Fibroblast of gingiva (primary cell): ENCODE measurements at places on chromosomes 4 and X.

GRCh38 chr4:181176306-181176705 is 1066.9 kb upstream of the TENM3 start:
- no peak for DNase-seq

DNA sequence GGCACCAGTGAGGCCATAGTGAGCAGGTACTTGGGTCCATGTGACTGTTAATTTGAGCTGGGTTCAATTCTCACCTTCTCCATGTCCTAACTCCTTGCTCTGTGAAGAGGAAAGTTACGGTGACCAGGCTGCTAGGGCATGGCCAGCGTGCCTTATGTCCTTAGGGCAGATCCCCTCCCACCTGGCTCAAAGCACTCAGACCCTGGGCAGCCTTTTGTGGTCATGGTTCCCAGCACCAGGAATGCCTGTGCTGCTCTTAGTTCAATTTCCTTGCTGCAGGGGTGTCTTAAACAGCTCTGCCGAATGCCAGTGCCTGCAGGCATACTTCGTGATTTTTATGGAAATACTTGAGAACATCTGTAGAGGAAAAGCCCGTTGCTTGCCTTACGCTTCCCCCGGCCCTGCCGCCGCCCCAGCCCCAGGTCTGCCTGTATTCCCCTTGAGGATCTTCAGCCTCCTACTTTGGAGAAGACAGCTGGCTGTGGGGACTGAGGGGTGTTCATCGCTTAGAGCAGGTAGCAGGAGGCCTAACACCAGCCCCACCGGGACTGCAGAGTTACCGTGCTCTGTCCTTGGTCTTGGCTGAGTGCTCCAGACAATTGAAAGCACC is 3.1 kb upstream of the CDK16 start:
- no peak for DNase-seq

DNA sequence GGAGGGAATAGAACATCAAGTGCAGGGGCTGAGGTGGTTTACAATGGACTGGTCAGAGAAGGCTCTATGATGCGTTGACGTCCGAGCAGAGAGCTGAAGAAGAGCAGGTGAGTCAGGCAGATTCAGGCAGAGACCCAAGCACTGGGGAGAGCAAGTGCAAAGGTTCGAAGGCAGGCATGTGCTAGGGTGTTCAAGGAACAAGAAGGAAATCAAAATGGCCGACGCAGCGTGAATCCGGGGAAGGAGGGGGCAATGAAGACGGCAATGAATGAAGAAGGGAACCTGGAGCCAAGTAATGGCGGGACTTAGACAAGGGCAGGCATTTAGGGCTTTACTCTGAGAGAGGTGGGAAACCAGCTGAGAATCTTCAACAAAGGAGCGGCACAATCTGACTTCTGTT is 56.8 kb upstream of the DCTD start:
- no peak for DNase-seq

DNA sequence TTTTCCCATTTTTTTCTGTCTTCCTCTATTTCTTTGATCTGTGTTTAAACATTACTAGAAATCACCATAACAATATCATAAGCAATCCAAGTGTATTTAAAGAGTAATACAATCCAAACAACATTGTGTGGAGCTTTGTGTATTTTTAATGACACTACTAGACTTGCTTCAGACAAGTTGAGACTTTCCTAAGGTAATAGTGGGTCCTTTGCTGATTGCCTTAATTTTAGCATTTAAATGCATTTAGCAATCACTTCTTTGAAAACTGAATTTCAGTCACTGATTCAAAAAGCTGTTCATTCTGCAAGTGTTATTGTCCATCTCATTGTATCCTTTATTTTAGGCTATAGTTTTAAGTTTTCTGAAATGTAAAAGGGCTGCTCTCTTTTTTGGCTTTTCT is 804.8 kb downstream of the ADGRL3 start:
- no peak for DNase-seq

- no peak for DNase-seq
Observed at GRCh38 chrX:6568031-6568430, 33.1 kb upstream of the VCX3A start.

GRCh38 chrX:122777766-122778165 is 406.3 kb upstream of the GRIA3 start:
- DNase-seq: no peak

DNA sequence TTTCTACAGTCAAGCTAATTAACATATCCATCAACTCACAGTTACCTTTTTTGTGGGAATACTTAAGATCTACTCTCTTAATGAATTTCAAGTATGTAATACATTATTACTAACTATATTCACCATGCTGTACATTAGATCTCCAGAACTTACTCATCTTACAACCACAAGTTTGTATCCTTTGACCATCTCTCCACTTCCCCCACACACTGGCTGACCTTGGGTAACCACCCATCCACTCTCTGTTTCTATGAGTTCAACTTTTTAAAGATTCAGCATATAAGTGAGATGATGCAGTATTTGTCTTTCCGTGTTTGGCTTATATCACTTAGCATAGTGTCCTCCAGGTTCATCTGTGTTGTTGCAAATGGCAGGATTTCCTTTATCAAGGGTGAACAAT is 30.5 kb upstream of the MAGED1 start:
- no peak for DNase-seq
